ENCODE measurements at places on chromosomes 6 and 20.
A peak's percentile ranks its signal among the peaks of the same experiment; 100 is the strongest.

- DNase-seq: no peak
Measured at GRCh38 chr6:152244998-152245630, 392.0 kb downstream of the SYNE1 start.

DNA sequence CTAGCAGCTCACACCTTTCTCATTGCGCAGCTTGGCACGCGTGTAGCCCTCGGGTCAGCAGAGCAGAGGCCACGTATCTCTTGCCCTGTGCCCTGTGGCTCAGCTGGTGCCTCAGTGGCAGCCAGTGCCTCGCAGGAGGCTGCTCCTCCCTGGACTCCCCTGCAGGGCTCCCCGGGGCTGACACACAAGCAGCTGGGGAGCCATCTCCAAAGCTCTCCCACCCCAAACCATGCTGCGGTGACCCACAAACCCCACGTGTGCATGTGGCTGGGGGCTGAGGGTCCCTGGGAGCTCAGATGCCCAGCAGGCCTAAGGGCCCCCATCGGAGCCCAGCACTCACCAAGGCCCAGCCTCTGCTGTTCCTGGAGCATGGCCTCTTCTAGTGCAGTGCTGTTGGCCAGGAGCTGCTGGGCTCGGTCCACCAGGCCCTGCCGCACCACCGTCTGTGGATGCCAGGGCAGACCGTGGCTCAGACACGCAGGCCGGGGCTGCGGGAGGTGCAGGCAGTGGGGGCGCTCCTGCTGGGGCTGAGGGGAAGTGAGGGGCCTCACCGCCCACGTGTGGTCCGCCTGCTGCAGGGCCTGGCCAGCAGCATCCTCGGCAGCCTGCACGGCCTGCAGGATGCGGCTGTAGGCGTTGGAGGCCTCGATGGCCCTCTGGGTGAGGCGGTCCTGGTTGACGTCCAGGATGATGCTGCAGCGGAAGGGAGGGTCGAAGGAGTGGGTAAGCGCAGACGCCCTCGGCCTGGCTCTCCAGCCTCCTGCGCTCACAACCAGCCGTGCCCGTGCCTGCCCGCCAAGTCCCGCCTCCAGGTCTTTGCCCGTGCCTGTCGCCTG, 13.8 kb downstream of the ADRM1 start:
- DNase-seq: no peak

- DNase-seq: no peak
Measured at GRCh38 chr20:13857961-13858360, 73.1 kb downstream of the NDUFAF5 start.

DNA sequence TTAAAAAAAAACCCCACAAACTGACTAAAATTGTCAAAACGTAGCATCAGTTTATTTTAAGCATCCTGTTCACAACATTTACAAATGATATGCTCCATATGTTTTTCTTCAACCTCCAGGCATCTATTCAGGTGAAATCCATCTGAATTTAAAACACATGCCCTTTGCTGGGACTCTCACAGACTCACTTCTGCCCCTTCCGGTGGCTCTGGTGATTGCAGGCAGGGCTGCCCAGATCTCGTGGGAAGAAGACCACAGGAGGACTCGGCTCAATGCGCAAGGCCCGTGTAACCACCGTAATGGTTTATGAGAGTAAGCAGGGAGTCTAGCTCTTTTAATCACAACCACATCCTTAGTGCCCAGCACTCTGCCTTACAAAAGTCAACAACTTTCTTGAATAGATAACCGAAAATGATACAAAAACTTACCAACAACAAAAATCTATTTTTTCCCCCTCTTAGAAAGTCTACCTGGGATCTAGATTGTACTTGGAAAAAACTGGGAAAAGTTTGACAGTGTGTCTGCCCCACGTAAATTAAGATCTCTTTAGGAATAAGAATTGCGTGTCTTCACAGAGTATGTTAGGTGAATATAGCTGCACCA, 139.1 kb downstream of the KIF16B start:
- peak; percentile 67 for DNase-seq

- DNase-seq: no peak
Measured at GRCh38 chr6:88650029-88650619, 313.3 kb downstream of the RNGTT start.

- no peak for DNase-seq
Measured at GRCh38 chr6:34597605-34598353, 41.6 kb upstream of the SPDEF start.

DNA sequence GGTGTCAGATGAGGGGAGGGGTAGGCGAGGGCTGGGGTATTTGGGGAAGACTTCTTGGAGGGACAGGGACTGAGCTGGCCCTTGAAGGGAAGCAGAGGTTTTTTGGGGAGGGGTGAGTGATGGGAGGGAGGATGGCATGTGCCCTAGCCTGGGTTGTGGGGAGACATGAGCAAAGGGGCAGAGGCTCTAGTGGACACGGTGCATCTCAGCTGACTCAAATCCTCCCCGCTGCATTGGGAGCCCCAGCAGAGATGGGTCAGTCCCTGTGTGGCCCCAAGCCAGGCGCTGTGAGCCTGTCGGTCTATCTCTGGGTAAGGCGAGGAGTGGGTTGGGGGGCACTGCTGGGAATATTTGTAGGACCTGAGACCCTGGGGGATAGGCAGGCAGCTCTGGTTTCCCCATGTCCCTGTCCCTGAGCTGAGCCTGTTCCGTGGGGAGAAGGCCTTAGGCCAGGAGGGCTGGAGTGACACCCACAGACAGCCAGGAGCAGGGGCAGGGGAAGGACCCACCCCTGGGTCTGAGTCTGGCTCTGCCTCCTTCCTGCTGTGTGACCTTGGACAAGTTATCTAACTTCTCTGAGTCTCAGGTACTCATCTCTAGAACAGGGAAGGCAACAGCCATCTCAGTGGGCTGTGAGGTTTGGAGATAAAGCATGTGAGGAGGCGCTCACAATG, 36.0 kb downstream of the SPDEF start:
- DNase-seq: no peak

- no peak for DNase-seq
Measured at GRCh38 chr6:69812746-69813427, 16.1 kb upstream of the LMBRD1 start.

- DNase-seq: no peak
Measured at GRCh38 chr6:150314230-150315188, 54.3 kb upstream of the IYD start.

GRCh38 chr20:10263385-10264165, 44.9 kb downstream of the SNAP25 start:
- DNase-seq: no peak

DNA sequence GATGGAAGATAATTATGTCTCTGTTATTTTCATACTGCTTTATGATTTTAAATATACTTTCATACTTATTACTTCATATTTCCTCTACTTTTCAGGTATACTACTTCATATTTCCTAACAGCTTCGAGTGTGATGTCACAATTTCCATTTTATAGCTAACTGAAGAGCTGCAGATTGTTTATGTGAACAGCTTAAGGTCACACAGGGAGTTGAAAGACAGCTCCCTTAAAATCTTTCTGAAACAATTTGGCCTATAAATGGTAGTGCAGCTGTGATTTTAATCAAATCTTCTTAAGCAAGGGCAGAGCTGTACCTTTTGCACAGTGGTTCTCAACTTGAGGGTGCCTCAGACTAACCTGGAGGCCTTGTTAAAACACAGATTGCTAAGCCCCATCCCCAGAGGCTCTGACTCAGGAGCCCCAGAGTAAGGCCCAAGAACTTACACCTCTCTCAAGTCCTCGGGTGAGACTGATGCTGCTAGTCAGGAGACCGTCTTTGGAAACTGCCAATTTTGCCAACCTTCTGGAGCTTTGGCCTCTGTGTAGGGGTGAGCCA, 347.0 kb upstream of the HSF2 start:
- no peak for DNase-seq

DNA sequence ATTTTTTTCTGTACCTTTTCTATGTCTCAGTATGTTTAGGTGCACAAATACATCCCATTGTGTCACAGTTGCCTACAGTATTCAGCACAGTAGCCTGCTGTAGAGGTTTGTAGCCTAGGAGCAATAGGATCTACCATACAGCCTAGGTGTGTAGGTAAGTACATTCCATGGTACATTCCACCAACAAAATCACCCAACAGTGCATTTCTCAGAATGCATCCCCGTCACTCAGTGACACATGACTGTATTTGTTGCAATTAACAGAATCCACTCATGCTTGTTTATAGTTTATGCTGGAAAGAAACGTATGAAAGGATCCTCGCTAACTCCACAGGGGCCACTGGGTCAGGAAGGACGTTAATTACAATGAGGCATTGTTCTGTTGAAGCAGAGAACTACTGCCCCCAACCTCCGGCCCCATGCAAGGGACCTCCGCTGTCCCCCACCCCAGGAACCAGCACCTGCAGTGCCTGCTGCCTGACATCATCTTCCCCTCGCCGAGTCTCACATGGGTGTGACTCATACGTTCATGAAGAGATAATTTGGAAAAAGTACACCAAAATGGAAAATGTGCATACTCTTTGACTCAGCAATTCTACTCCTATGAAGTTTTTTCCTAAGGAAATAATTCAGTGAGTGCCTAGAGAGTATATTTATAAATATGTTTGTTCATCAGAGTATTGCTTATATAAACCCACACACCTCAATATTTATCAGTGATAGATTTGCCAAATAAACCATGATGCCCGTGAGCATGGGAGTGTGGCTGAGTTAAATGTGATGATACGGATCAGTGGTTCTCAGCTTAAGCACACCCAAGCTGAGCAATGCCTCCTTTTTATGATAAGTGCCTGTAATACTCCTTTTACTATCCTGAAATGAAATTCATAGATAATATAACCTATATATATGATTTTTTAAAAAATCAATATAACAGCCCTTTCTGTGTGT, 156.4 kb upstream of the ECI2 start:
- no peak for DNase-seq

GRCh38 chr20:51070621-51071020, 47.7 kb upstream of the KCNG1 start:
- no peak for DNase-seq

- DNase-seq: no peak
Measured at GRCh38 chr6:163469459-163469985, 55.0 kb downstream of the QKI start.

- no peak for DNase-seq
Measured at GRCh38 chr6:31614075-31614619, 887 bp upstream of the AIF1 start.

- no peak for DNase-seq
Measured at GRCh38 chr6:37637562-37638413, 59.9 kb downstream of the MDGA1 start.

GRCh38 chr6:2616811-2617210, 133.9 kb downstream of the MYLK4 start:
- peak; percentile 60 for DNase-seq

DNA sequence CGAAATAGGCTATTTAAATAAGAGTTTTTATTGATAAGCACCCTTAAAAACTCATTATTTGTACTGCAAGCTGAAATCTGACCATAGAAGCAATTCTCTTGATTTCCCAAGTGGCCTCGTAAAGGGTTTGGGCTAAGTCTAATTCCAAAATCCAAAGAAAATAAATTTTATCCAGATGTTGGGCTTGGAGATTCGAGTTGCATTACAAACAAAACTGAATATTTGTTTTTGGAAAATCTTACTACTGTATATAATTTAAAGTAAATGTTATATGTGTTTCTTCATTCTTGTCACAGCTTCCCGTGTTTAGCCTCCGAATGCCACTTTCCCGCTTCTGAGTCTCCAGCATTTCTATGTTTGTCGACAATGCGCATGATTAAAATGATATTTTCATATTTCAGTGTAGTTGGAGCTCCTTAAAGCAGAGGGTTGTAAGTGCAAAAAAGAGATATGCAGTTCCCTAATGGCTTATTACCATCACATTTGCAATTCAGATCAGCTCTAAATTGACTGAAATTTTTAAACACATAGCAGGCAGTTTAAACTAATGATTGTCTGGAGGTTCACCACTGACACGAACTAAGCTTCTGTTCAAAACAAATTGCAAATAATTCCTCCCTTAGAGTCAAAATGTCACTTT, 47.0 kb downstream of the PRL start:
- DNase-seq: no peak

DNA sequence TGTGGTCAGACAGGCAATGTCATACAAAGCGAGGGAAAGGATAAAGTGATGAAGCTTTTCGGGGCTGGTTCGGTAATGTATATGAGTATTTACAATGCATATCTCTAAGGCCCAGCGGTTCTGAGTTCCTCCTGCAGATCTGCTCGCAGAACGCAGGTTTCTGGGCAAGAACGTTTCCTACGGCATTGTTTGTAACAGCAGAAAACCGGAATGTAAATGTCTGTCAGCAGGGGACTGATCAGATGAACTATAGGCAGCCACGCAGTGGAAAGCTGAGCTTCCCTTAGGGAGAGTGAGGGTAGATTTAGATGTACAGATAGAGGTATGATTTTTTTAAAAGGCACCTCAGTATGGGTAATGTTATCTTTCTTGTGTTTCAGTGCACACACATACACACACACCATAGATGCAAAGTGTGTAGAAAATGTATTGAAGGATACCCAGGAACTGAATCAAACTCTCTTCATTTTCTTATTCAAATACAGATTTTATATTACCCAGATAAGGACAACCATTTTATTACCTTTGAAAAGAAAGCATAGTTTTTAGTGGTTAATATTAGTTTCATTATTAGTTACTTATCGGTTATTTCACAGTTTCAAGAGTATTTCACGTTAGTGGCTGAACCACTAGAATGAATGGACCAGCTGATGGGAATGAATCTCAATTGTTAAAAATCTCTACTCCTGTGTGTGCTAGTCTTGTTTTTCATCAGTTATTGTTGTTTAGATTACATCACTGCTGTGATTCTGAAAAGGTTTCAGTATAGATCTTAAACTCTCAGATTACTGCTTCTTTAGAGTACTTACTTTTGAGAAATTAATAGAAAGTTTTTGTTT, 56.2 kb downstream of the SNX9 start:
- DNase-seq: peak; percentile 62

GRCh38 chr6:49328051-49328744, 134.9 kb downstream of the MMUT start:
- DNase-seq: peak; percentile 2

GRCh38 chr6:56386717-56387116, 139.3 kb upstream of the COL21A1 start:
- no peak for DNase-seq

DNA sequence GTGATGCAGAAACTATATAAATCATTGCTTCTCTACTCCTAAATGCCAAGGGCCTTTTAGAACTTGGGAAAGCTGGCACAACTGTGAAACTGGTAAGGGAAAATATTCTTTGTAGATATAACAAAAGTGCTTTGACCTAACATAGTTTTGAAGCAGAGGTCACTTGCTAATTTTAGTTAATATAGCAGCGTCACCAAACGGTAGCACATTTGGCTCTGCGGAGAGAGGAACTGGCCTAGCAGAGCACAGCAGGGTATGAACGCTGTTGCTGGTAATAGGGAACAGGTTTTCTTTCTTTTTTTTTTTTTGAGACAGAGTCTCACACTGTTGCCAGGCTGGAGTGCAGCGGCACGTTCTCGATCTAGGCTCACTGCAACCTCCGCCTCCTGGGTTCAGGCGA, 67.4 kb downstream of the ECT2L start:
- no peak for DNase-seq

DNA sequence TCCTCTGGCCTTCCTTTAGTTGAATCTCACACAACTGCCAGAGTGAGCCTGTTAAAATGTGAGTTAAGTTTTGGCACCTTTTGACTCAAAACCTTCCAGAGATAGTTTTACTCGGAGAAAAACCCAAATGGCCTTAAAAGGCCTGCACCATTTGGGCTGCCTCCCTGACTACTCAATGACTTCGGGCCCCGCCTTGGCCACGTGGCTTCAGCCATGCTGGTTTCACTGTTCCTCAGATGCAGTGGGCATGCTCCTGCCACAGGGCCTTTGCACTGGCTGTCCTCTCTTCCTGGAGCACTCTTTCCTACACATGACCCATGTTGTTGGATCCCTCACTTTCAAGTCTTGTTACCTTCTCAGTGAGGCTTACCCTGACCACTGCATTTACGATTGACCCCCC, 18.3 kb downstream of the VEGFA start:
- DNase-seq: no peak

- no peak for DNase-seq
Measured at GRCh38 chr20:33732166-33732970, 572 bp downstream of the ZNF341 start.
